ENCODE measurements at places on chromosomes 16 and 17.

DNA sequence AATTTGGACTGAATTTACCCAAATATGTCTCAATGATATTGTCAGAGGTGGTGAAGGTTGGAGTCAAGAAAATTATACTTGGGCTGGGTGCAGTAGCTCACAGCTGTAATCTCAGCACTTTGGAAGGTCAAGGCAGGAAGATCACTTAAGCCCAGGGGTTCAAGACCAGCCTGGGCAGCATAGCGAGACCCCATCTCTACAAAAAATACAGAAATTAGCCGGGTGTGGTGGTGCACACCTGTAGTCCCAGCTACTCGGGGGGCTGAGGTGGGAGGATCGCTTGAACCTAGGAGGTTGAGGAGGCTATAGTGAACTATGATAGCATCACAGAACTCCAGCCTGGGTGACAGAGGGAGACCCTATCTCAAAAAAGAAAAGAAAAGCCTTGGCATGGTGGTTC is 40.9 kb downstream of the LAT start:
- peak; percentile 26 for DNase-seq

- no peak for DNase-seq
Observed at GRCh38 chr16:57382535-57383275, 10.4 kb downstream of the CX3CL1 start.

DNA sequence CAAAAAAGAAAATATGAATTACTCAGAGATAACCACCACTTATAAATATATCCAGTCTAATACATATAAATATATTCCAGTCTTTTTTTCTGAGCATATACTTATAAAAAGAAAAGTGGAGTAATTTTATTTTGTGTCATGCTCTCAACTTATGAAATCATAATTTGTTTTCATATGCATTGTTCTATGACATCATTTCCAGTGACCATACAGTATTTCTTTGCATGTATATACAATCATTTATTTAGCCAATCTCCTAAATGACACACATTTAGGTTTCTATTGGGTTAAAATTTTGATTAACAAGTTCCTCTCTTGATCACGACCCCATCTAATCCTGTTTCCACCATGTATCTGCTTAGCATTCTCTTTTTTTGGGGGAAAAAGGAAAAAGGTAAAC is 16.4 kb upstream of the NDEL1 start:
- DNase-seq: no peak

DNA sequence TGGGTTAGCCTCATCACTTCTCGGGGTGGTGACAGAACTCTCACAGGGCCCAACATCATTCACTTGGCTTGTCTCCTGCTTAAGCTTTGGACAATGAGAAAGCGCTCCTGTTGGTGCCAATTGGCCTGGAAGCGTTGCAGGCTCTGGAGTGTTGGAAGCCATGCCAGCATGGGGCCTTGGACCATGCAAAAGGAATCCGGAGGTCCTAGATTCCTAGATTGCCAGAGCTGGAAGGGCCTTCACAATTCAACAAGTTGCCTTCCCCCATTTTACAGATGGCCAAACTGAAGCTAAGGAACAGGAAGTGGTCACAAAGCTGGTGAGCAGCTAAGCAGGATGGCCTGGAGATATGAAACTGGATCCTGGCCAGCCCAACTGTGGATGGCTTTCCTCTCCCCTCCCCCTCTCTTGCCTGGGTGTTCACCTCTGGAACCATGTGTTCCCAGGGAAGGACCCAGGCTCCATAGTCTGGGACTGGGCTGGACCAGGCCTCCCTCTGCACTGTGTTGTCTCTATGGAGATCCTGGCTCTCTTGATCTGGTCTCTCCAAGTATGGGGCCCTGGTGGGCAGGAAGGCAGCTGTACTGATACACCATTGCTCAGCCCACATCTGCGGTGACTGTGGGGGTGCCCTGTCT is 6.0 kb upstream of the IGFBP4 start:
- DNase-seq: no peak

- DNase-seq: no peak
Observed at GRCh38 chr17:82228842-82229697, at the start of gene SLC16A3. TSS of gene SLC16A3 (plus strand) at chr17:82229042. CDS start at chr17:82236009, 6,967 bp downstream.

DNA sequence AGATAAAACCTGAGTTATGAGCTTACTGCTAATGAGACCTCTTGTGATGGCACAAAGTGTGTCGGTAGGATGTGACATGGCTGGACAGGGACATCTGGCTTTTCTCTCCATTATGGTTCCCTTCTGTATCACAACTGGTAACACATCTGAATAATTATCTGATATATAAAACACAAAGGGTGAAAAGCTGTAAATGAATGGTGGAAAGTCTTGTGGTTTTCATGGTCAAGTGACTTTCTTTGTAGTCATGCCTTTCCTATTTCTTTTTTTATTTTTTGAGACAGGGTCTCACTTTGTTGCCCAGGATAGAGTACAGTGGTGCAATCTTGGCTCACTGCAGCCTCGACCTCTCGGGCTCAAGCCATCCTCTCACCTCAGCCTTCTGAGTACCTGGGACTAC is 35.3 kb upstream of the ZFHX3 start:
- no peak for DNase-seq

- DNase-seq: no peak
Observed at GRCh38 chr17:12328204-12328603, 307.5 kb downstream of the MAP2K4 start.

DNA sequence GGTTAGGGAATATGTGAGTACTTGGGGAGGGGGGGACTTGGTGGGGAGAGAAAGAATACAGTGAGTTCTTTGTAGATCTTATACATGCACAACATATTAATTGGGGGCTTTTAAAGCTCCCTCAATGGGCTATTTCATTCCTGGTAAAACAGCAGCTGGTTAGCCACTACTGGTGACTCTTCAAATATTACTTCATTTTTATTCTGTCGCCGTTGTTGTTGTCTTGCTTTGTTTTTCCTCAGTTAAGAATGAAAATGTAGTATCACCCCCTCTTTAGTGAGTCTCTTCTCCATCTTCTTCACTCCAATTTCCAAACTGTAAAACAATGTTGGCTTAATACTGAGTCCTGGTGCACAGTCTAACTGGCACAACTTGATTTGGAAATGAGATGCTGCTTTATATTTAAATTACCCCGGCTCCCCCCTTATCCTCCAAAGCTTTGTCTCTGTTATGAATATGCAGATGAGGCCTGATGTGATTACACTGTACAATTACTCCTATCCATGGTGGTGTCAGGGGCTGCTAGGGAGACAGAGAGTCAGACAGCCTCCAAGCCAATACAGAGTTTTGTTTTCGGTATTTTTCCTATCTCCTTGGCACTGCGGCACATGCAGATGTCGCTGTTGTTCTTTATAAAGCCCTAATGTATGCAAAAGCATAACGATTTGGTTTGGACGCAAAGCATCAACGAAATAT is 256.9 kb upstream of the PMFBP1 start:
- DNase-seq: no peak

DNA sequence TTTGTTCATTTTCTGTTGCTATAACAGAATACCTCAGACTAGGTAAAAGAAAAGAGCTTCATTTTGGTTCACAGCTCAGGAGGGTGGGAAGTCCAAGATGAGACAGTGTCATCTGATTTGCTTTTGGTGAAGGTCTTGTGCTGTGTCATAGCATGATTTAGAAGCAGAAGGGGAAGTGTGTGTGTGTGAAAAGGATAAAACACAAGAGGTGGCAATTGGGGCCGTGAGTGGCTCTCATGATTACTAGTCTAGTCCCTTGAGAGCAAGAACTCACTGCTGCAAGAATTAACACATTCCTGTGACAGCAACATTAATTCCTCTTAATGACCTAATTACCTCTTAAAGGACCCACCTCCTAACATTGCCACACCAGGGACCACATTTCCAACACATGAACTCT is 8.3 kb downstream of the SLC35G3 start:
- no peak for DNase-seq

DNA sequence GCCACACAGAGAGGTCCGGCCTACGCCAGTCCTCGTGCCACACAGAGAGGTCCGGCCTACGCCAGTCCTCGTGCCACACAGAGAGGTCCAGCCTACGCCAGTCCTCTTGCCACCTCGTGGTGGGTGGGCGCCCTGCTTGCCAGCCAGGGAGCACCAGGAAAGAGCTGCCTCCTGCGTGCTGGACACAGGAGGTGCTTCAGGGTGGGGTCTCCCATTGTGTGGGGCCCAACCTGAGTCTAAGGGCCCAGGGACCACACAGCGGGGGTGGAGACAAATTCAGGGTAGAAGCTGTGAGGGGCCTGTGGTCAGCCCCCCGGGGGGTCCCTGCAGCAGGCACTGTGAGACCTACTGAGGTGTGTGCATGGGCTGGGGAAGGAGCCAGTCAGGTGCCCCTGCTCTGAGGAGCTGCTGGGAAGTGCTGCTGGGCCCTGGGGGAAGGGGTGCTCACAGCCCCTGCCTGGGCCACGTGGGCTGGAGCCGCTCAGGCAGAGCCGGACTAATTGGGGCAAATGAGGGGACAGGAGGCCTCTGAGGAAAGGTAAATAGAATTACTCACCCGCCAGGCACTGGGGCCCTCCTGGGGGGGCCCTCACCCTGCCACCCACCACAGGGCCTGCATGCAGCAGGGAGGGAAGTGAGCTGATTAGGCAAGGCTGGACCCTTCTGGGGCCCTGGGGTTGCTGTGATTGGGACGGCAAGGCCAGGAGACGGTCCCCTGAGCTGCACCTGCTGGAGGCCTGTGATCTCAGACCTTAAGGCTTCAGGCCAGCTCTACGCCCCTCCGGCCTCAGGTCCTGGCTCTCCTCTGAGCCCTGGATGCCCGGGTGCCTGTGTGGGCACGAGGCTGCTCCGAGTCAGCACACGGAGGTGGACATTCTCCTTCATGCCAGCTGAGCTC is 11.0 kb downstream of the GCGR start:
- no peak for DNase-seq

DNA sequence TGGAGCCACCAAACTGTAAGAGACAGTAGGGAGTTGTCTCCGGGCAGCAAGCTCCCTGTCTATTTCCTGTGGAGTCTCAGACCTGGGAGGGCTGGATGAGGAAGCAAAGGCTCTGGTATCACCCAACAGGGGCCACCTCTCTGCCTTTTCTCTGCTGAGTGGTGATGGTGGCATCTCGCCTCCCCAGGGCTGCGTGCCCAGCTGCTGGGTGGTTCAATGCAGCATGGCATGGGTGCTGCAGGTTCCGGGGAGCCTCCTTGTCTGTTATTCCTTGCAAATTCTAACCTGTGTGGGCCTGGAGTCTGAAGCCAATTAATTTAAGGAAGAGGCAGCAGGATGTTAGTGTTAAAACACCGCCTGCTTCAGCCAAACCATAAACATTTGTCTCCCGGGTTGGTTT is 78.2 kb downstream of the CCDC182 start:
- DNase-seq: peak; percentile 57

DNA sequence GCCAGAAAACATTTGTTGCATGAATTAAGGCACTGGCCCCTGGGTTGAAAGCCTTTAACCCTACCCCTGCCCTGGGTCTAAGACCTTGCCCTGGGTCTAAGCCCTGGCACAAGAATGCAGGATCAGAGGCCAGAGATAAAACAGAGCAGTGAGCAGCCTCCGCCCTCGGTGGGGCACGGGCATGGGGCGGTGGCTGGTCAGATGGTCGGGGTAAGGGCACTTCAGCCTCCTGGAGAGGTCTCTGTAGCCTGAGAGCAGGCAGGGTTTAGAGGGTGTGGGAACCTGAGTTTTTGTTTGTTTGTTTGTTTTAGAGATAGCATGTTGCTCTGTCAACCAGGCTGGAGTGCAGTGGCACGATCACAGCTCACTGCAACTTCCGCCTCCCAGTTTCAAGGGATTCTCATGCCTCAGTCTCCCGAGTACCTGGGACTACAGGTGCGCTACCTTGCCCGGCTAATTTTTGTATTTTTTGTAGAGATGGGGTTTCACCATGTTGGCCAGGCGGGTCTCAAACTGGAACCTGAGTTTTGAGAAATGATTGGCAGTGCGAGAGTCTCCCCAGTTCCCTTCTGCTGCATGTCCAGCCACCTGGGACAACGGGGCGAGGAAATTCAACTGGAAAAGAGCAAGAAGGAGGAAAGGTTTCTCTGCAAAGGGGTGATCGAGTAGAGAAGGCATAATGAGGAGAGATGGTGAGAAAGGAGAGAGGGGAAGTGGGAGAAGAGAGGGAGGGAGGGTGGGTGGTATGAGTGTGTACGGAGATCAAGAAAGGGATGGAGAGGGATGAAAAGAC is 27.7 kb downstream of the TNS4 start:
- DNase-seq: no peak

- DNase-seq: no peak
Observed at GRCh38 chr17:73304971-73305812, 6.6 kb downstream of the CDC42EP4 start.

DNA sequence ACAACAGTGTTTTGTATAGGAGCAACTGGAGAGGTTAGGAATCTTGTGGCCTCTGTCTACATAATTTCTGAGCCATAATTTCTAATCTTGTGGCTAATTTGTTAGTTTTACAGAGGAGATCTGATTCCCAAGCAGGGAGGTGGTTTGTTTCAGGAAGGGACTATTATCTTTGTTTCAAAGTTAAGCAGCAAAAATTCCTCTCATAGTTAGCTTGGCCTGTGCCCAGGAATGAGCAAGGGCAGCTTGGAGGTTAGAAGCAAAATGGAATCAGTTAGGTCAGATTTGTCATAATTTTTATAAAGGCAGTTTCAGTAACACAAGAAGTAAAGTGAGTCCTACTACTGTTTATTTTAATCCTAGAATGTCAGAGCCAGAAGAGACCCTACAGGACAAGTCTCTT is 2.0 kb upstream of the RDM1 start:
- no peak for DNase-seq

DNA sequence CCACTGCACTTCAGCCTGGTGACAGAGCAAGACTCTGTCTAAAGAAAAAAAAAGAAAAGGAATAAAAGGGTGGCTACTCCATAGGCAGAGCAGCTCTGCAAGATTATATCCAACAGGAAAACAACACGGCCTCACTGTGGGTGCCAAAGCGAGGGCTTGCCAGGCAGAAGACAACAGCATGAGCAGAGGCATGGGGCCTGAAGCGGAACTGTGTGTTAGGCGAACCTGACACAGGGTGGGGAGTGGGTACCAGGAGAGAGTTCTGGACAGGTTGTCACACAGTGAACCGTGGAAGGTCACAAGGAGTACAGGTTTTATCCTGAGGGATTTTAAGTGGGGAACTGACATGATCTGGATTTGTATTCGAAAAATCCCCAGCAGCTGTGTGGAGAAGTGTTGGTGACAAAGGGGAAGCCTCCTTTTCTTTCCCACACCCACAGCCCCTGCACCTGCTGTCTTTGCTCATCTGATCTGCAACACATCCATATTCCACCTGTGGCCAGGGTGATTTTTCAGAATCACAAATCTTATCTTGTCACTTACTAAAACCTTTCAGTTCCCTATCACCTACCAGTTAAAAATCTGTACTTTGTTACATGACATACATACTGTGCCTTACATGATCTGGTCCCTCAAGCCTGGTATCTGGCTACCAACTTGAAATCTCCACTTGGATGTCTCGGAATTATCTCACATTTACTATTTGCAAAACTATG is 23.2 kb upstream of the ARHGAP17 start:
- no peak for DNase-seq

GRCh38 chr16:89122322-89122851 is 28.7 kb downstream of the ACSF3 start:
- DNase-seq: no peak

DNA sequence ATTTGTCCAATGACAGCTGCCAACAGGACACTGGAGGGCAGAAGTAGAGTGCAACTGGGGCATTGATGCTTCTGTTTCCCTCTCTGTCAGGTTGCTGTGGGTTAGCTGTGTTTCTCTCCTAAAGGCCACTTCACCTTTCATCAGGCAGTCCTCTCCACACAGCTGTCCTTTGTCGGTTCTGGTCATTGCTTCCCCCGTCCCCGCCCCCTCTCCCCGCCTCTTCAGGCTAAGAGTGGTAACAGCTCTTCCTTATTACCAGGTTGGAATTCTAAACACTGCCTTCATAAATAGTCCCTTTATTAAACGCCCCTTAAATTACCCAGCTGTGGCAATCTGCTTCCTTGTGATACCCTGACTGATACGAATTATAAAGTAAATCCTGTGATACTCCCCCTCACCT is 31.8 kb upstream of the NSRP1 start:
- DNase-seq: no peak

GRCh38 chr17:42288803-42289610 is 709 bp downstream of the STAT5A start:
- peak; percentile 89 for DNase-seq

All from mesenteric fat pad (tissue), 1 donor.